ENCODE measurements at places on chromosomes 5 and 9.

- no peaks in the 10 kb centered on the region for H3K27me3 ChIP-seq
- no peaks in the 10 kb centered on the region for H3K36me3 ChIP-seq
- H3K4me1 ChIP-seq, result no peaks in the 10 kb centered on the region
- no peak for DNase-seq
Measured at GRCh38 chr5:109784687-109785086, 95.0 kb downstream of the MAN2A1 start.

- H3K4me3 ChIP-seq, result no peak overlapping the region
- H3K27me3 ChIP-seq, result peaks cover 29% of the 10 kb centered on the region
- H3K36me3 ChIP-seq, result no peaks in the 10 kb centered on the region
- H3K27ac ChIP-seq, result no peak overlapping the region
- H3K4me1 ChIP-seq, result peaks cover 1% of the 10 kb centered on the region
Measured at GRCh38 chr5:141883892-141884318, 5.7 kb upstream of the PCDH1 start.

DNA sequence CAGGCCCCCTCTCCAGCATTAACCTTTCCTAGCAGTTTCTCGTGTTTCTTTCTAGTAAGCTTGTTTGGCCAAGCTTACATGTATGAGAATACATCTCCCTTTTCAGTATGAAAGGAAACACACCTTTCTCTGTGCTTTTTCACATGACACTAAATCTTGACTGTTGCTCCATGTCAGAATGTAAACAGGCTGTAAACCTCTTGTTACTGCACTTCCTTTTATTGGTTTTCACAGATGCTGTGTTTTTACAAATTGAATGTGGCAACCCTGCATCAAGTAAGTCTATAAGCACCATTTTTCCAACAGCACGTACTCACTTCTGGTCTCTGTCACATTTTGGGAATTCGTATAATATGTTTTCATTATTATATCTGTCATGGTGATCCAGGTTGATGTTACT lies 2.2 kb upstream of the CANX start:
- H3K4me1 ChIP-seq, result peaks cover 2% of the 10 kb centered on the region
- H3K27ac ChIP-seq, result no peak overlapping the region
- DNase-seq, result no peak
- H3K36me3 ChIP-seq, result peaks cover 5% of the 10 kb centered on the region
- H3K4me3 ChIP-seq, result no peak overlapping the region

GRCh38 chr5:124650147-124650561 lies 96.3 kb downstream of the ZNF608 start:
- no peak overlapping the region for H3K4me3 ChIP-seq
- H3K4me1 ChIP-seq, result peaks cover 19% of the 10 kb centered on the region
- H3K27ac ChIP-seq, result peak overlapping the region; percentile 47
- no peaks in the 10 kb centered on the region for H3K27me3 ChIP-seq
- H3K36me3 ChIP-seq, result no peaks in the 10 kb centered on the region

DNA sequence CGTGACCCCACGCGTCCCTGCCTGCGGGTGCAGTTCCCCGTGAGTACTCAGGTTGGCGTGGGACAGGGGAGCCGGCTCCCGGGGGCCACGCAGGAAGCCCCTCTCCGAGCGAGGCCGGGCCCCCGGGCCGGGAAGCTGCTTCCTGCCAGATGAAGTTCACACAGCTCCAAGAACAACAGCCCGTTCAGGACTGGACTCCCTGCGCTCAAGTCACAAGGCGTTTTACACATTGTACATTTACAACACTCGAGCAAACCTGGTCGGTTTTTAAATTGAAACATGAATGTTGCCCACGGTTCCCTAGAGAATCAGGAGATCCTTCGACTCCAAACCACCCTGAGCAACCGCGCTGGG lies 22.4 kb downstream of the SLC9A3 start:
- peaks cover 11% of the 10 kb centered on the region for H3K27me3 ChIP-seq
- H3K36me3 ChIP-seq, result no peaks in the 10 kb centered on the region
- no peak overlapping the region for H3K27ac ChIP-seq
- no peak overlapping the region for H3K4me3 ChIP-seq

Measured in fibroblast of lung (primary cell).